ENCODE measurements at places on chromosomes 1 and 21. TPM values are rescaled to one million over a fixed set of nuclear protein-coding genes. Genes with fewer than 3 reads are reported as not detected.

DNA sequence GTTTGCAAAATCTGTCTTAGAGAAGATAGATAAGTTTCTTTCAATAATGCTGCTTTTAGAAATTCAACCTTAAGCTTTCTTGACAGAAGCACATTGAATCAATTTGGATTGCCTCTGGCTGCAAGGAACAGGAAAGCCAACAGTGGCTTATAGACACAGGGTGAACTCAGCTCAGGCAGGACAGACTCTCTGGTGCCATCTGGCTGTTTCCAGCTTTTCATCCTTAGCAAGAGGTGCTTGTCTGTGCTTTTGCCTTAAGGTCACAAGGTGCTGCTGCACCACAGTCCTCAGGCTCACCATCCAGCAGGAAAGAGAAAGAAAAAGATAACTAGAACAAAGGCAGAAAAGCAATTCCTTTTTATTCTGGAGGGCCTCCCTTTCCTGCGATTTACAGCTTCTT, 93.7 kb upstream of the ETS2 start:
- DNase-seq, result peak; percentile 46

GRCh38 chr1:46528297-46528955, 23.0 kb downstream of the KNCN start:
- DNase-seq, result no peak

- no peak for DNase-seq
Observed at GRCh38 chr21:41520560-41521442, 12.8 kb upstream of the TMPRSS2 start.

DNA sequence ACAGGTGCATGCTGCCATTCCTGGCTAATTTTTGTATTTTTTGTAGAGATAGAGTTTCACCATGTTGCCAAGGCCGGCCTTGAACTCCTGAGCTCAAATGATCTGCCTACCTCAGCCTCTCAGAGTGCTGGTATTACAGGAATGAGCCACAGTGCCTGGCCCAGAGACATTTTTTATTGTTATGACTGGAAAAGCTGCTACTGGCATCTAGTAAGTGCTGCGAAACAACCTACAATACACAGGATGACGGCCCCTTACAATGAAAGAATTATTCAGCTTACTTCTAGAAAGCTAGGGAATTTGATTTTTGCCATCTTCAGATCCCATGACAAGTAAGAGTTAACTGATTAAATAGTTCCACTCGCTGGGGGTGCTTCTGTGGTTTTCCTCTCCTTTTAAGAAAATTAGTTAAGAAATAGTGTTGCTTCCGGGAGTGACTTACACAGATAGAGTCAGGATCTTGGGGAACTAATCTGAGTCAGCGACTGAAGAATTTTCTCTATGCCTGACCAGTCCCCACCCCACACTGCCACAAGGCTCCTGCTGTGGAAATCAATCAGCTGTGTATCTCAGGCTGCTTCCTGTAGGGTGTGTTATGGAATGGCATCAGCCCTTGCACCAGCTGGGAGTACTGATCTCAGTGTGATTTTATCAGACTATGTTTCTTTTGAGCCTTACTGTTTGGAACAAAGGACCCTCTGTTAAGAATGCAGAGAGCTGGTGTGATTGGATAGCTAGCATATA, 93.0 kb upstream of the BMP8A start:
- DNase-seq, result peak; percentile 91

GRCh38 chr1:22741118-22741517, 30.5 kb downstream of the EPHB2 start:
- no peak for DNase-seq

DNA sequence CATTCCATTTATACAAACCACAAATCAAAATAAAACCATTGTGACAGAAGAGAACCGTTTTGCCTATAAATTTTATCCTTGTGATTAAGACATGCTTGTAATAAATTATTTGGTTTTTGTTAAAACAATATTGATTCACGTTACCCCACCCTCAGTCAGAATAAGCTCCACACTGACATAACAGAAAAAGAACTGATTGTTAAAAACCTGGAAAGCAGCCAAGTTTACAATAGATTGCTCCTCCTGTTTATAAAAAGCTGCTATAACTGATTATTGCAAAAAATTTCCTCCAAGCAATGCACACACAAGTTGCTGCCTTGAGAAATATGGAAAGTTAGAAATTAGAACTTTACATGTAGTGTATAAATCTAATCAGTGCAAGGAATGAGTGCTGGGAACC, 263.5 kb downstream of the SETD4 start:
- DNase-seq, result no peak

GRCh38 chr1:245901037-245901436, 606.0 kb downstream of the SMYD3 start:
- no peak for DNase-seq

GRCh38 chr1:163785868-163786405, 464.2 kb downstream of the NUF2 start:
- DNase-seq, result peak; percentile 11

- DNase-seq, result no peak
Observed at GRCh38 chr1:235397733-235398132, 30.5 kb downstream of the TBCE start.

DNA sequence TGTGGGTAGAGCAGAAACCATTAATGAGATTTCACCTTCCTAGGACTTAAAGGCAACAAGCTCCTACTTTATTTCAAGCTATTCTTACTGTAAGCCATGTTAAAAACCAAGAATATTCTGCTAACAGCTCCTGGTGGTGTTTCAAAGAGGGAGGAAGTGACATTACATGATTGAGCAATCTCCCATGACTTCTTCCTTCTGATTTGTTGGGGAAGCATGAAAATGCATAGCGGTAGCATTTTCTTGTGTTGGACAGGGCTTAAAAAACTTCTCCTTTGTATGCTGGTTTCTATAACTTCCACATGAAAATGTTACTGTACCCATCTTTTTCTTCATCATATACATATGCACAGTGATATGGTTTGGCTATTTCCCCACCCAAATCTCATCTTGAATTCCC, 297.0 kb upstream of the SNX7 start:
- no peak for DNase-seq

GRCh38 chr1:39434797-39435395, 56.5 kb upstream of the BMP8A start:
- DNase-seq, result no peak

GJB4 gene
- polyA plus RNA-seq, result 1.2 TPM

TNFSF4 gene
- 0.50 TPM for polyA plus RNA-seq
